ENCODE measurements at places on chromosomes 2 and 18.

DNA sequence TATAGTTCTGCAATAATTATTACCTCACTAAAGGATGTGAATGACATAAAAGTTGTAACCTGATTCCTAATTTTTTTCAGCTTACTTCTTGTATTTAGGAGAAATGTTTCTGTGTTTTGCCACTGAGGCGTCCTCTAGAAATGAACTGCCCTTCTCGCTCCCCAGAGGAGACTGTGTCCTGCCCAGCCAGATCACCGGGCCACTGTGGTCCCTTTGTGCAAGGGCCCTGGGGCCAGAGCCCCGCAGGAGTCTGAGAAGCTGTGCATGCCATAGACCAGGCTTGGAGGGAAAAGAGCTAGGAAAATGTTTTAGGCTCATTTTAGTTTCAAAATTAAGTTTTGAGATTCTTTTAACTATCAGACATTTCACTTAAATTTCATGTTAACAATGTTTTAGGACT lies 31.1 kb upstream of the LDLRAD4 start:
- DNase-seq: no peak

GRCh38 chr18:62808123-62808522 lies 92.8 kb downstream of the PHLPP1 start:
- DNase-seq: no peak

GRCh38 chr2:110680709-110681108 lies 2.8 kb upstream of the BUB1 start:
- DNase-seq: no peak

DNA sequence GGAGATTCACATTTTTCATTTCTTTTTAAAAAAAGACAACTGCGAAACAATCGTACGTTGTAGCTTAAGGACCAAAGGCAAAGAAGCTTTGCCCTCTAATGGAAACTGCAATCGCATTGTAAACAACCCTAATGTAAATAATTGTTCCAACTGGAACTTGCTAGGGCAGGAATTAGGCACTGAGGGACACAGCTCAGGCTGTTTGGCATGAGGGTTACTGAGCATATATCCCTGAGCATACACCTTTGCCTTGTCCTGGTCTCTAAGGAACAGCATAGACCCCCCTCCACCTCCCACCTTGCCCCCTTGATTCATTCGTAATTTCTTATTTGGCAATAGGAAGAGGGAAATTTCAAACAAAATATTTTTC lies 396.4 kb downstream of the LNPK start:
- no peak for DNase-seq

DNA sequence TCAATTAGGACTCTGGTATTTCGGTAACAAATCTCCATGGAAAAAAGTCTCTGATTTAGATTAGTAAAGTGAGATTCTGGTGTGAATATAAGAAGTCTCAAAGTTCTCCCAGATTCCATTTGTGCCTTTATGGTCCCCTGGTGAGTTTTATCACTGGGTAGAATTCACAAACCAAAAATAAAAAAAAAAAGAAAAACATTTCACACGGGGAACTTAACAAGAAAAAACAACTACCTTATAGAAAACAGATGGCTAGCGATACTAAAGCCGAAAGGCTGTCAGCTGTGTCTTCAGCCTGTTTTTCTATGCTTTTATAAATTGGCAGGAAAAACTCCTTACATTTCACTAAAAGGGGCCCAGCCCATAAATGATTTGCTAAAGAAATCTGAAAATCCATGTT lies 50.6 kb downstream of the COL5A2 start:
- DNase-seq: no peak

DNA sequence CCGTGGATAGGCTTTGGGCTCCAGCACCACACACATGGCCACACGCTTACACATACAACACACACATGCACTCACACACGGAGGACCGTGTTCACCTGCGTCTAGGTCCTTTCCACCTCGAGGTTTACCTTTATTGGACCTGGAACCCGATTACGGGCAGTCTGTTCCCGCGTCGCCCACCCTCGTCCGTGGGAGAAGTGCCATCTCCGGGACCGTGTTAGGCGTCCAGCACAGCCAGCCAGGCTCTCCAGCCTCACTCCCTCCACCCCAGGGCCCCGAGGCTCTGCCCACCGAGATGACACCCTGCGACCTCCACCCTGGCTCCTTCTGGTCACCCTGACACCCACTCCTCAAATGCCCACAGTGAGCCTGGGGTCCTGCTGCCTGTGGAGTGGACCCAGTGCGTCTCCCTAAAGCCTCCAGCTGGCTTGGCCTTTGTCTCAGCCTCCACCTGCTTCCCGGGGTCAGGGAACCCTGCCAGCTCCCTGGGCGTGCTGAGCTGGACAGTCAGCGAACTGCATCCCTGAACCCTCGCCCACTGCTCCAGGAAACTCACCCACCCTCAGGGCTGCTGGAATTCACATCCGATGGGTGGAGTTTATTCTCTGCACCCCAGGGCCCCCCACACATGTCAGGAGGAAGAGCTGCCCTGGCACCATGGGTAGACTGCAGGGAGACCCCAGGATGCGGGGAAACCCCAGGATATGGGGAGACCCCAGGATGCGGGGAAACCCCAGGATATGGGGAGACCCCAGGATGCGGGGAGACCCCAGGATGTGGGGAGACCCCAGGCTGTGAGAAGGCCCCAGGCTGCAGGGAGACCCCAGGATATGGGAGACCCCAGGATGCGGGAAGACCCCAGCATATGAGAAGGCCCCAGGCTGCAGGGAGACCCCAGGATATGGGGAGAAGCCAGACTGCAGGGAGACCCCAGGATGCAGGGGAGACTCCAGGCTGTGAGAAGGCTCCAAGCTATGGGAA lies 33.0 kb downstream of the ADI1 start:
- DNase-seq: no peak

GRCh38 chr2:158412206-158412605 lies 44.3 kb downstream of the CCDC148 start:
- DNase-seq: no peak

- DNase-seq: no peak
These were observed 13.7 kb downstream of the KANSL1L start for GRCh38 chr2:210157526-210157925.

GRCh38 chr2:233209533-233210171 lies 41.8 kb upstream of the ATG16L1 start:
- DNase-seq: no peak

DNA sequence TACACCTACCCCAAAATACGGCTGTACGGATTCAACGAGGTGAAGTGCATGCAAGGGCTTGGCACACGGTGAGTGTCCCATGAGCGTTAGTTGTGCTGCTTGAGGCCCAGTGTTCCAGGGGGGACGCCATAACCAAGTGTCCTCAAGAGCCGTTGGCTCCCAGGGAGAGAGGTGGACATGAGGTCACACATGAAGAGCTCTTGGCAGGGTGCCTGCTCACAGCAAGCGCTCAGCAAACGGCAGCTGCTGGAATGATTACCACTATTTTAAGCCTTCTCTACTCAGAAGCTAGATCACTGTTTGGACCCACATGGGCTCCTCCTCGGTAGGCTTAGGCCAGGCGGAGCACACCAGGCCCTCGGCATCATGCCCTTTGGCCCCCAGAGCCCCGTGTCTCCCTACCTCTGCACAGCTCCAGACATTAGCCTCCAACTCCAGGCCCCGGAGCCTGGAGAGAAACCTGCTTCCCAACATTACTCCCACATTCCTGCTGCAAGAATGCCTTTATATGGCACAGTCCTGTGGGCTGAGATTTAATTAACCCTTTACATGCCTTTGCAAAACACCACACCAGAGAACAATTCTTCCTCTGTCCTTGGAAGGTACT lies 68.4 kb upstream of the PPP1CB start:
- DNase-seq: peak; percentile 78

GRCh38 chr2:48313036-48313877 lies 216.7 kb upstream of the STON1 start:
- peak; percentile 2 for DNase-seq

- DNase-seq: no peak
These were observed 294.7 kb downstream of the FBXO15 start for GRCh38 chr18:73852789-73853549.

DNA sequence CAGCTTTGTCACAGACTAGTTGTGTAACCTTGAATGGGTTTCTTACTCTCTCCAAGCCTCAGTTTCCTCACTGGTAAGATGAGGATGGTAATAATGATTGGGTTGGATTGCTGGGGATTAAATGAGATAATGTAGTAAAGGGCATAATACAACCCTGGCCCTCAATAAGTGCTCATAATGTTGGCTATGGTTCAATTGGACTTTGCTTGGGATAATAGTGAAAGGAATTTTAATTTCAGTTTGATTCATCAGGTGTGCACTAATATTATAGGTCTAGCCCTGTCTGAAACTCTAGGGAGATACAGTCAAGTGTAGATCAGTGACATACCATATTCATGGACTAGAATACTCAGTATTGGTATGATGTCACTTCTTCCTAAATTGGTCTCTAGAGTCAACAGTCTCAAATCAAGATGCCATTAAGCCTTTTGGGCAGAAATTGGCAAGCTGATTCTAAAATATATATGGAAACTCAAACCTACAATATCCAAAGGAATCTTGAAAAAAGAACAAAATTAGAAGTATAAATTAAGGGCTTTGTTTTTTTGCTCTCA lies 161.4 kb downstream of the SMAD7 start:
- no peak for DNase-seq
